EH (cell line): ENCODE measurements at places on chromosomes 1 and 21.

DNA sequence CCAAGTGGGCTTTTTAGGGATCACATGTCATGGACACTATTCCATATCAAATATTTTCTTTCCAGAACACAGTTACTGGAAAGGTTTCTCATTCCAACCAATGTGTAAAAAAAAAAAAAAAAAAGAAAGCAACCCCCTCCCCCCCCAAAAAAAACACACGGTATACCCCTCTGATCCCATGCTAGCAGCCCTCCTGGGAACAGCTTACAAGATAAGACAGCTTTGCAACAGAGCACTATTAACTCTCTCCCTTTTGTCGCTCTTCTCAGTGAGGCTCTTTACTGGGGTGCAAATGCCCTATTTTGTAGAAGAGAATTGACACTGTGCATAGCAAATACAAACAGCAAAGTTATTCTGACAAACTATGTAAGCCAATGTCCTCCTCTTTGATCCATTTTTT, 161.2 kb downstream of the NTMT2 start:
- no peak for DNase-seq

DNA sequence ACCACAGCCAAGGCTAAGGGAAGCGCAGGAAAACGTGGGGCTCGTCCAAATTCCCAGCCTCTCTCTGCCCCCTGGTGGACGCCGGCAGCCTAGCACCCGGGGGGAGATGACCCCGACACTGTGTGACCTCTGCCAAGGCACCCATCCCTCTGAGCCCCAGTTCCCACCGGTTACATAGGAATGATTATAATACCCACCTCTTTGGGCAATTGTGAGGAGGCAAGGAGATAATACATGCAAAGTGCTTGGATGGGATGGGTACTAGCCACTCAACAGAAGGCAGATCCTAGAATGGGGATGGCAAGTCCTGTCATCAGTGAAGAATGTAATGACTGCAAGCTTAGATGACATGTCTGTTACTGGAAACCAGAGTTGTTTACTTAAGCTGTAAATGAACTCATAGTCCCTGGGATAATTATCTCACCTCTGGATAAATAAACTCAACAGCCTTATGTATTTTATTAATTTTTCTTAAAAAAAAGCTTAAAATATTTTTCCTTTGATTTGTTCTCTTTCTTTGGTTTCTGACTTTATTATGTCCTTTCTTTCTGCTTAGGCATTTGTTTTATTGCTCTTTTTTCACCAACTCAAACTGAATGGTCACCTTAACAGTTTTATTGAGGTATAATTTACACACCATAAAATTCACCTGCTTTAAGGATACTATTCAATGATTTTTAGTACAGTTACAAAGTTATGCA, 11.3 kb upstream of the BMP8B start:
- peak; percentile 91 for DNase-seq

- DNase-seq = peak; percentile 86
Observed at GRCh38 chr1:151130987-151131586, 15.3 kb downstream of the SEMA6C start.

DNA sequence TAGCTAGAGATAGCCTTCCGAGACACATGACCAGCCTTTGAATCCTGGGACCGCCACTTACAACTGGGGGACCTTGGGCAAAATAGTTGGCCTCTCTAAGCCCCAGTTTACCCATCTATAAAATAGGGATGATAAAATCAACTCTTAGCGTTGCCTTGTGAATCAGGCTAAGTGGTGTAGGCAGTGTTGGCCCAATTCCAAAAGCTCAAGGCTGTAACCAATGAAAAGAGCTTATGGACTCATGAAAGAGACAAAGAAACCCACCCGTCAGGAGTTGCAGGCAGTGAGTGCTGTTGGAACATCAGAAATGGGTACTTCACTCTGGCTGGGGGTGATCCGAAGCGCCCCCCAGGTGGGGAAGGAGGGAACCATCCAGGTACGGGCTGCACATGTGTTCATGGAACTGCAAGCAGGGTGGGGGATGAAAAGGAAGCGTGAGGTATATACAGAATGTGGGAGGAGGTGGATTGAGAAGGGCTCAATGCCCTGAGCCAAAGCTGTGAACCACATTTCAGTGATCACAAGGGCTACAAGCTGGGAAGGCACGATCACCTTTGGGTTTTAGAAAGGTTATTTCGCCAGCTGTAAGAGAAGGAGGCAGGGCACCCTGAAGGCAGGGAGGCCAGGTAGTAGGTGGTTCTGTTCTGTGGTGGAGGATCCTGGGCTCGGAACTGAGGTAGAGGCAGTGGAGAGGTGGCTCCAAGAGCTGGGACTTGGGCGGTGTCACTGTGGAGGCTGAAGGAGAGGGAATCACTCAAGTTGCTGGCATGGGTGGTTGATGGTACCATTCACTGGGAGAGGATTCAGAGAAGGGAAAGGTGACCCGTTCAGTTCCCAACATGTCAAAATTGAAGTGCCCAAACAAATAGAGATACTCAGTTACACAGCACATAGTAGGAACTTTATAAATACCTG, 11.4 kb upstream of the KIAA1614 start:
- no peak for DNase-seq

DNA sequence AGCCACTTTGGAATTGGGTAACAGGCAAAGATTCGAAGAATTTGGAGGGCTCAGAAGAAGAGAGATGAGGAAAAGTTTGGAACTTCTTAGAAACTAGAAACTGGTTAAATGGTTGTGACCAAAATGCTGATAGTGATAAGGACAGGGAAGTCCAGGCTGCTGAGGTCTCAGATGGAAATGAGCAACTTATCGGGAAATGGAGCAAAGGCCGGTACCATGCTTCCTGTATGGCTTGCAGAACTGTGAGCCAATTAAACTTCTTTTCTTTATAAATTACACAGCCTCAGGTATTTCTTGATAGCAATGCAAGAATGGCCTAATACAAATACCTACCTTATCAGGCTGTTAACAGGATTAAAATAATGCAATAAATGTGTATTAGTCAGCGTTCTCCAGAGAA, 9.4 kb upstream of the TLR5 start:
- DNase-seq = no peak

GRCh38 chr1:92443893-92444292, 42.8 kb downstream of the GFI1 start:
- DNase-seq = no peak

- DNase-seq = peak; percentile 60
Observed at GRCh38 chr1:204410688-204411450, 748 bp downstream of the PPP1R15B start.

- DNase-seq = no peak
Observed at GRCh38 chr1:15946571-15947381, 29.1 kb downstream of the ZBTB17 start.

GRCh38 chr1:213110349-213111300, 59.6 kb downstream of the RPS6KC1 start:
- DNase-seq = no peak

DNA sequence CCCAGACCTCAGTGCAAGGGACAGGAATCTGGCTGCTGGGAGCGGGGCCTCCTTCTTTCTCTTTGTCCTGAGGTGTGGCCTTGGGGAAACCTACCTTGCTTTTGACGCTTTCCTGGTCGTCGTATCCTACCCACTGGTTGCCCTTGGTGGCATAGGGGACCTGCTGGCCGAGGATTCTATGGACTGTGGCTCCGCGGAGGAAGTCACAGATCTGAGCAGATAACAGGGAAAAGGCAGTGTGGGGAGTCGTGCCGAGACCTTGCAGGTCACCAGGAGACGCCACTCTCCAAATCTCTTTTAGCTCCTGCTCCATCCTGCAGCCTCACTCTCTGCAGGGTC, 4.0 kb upstream of the MYBPH start:
- DNase-seq = no peak

DNA sequence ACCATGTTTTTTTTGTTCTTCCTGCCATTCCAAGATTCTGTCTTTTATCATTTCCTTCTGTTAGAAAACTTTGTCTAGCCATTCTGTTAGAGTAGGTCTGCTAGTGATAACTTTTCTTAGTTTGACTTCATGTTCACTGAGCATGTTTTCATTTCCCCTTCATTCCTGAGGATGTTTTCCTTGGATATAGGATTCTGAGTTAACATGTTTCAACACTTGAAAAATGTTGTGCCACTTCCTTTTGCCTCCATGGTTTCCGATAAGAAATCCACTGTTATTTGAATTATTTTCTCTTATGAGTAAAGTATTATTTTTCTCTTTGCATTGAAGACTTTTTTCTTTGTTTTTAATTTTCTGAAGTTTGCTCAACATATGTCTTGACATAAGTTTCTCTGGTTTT, 66.7 kb downstream of the ATP1A1 start:
- no peak for DNase-seq

DNA sequence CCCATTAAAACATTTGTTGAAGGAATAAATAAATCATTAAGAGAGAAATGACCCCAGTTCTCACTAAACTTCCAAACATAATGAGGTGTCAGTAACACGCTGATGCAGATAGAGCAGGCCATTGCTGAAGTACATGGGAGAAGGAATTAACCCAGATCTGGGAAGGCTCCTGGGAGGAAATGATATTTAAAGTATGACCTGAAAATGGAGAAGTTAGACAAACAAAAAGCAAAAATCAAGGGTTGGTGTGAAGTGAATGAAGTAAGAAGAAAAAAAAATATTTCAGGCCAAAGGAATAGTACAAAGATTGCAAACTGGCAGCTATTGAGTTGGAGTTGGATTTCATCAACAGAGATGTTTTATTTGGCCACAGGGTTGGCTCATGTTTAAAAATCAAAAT, 71.4 kb downstream of the RGS2 start:
- DNase-seq = no peak

DNA sequence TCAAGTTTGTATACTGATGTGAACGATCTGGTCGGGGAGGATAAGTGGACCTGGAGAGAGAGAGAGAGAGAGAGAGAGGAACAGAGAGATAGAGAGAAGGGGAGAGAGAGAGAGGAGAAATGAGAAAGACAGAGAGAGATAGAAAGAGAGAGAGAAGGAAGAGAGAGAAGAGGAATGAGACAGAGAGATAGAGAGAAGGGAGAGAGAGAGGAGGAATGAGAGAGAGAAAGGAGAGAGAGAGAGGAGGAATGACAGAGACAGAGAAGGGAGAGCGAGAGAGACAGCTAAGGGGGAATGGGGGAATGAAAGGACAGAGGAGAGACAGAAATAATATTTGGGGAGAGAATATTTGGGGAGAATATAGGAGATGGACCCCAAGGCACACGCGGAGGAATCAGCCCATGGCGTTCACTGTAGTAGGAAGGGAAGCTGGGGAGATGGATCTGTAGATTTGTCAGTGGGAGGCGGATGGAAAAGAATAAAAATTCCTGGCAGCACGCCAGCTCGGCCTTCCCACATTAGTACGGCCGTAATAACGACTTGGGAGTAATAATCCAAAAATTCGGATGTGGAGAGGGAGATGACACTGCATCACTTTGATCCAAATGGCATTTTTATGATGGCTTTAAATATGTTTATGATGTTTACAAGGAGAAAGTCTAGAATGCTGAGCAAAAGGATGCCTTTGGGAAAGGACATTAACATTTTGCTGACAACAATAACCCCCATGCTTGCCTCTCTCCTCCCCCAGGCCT, 159.8 kb upstream of the KCNJ6 start:
- peak; percentile 10 for DNase-seq

GRCh38 chr1:11778336-11778735, 16.3 kb downstream of the C1orf167 start:
- no peak for DNase-seq

GRCh38 chr1:156458181-156458503, 42.4 kb downstream of the MEF2D start:
- DNase-seq = peak; percentile 66

DNA sequence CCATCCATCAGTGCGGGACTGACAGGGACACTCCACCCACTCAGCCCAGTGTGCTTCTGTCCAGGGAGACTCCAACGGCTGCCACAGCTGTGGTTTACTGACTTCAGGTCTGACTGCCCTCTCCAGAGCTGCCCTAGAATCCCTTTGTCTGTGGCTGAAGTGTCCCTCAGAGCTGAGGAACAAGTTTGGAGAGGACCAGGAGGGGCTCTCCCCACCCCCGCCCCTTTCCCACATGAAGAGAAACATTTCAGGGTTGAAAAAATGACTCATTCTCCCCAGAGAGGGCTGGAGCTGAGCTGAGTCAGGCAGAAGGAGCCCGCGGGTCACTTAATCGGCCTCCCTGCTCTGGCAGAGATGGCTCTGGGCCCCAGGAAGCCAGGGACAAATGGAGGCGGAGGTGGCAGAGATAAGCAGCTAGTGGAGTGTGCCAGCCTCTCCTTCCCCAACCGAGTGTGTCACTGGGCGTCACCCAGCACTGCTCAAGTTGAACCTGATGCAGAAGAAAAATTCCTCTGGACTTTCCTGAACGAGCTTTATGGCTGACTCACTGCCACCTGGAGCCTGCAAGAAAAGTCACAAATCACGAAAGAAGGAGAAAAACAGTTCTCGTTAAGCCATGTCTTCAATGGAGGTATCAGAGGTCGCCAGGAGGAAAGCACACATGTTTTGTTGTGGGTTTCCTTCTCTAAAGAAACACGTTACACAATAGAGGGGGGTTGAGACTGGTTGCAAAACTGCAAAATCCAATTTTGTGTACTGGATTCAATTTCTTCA, 34.3 kb upstream of the ECE1 start:
- DNase-seq = peak; percentile 93

- DNase-seq = peak; percentile 66
Observed at GRCh38 chr1:219812491-219813203, 115.7 kb downstream of the SLC30A10 start.

- peak; percentile 13 for DNase-seq
Observed at GRCh38 chr1:118881751-118882150, 106.4 kb downstream of the TBX15 start.
